ENCODE measurements at places on chromosomes 5 and 9.

- DNase-seq: no peak
Measured at GRCh38 chr9:35105126-35105525, 2.2 kb upstream of the STOML2 start.

GRCh38 chr5:14440582-14441431 is 140.8 kb upstream of the OTULINL start:
- DNase-seq: no peak

- DNase-seq: peak; percentile 46
Measured at GRCh38 chr9:129383561-129384490, 205.8 kb upstream of the IER5L start.

- no peak for DNase-seq
Measured at GRCh38 chr5:131496400-131496713, 138.7 kb downstream of the RAPGEF6 start.

DNA sequence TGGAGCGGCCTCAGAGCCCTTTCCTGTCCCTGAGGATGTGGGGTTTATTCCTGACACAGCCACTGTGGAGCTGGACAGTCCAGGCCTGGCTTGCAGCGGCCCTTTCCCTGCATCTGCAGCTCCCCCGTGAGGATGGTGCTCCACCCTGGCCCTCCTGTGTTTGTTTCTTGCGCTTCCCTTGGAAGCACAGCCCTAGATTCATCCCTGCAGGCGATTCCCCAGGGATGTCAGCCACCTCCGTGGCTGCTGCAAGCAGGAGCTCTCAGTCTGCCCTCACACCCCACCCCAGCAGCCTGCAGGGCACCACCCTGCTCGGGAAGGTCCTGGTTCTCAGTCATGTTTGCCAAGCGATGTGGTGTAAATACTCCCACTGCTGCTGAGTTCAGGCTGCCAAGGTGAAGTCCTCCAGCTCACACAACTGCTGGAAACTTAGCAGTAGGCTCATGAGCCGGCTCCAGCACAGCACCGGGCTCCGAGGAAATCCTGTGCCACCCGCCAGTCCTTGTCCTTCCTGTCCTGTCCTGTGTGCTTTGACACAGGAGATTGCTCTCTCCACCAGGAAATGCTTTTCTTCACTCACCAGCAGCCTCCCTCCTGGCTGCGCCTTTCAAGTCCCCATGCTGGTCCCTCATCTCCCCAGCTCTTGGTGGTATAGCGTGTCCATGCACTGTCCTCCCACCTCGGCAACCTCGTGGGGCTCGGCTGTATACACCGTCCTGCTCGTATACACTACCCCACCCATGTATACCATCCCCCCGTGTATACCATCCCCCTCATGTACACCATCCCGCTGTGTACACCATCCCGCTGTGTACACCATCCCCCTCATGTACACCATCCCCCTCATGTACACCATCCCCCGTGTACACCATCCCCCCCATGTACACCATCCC is 16.2 kb downstream of the ROPN1L start:
- no peak for DNase-seq

DNA sequence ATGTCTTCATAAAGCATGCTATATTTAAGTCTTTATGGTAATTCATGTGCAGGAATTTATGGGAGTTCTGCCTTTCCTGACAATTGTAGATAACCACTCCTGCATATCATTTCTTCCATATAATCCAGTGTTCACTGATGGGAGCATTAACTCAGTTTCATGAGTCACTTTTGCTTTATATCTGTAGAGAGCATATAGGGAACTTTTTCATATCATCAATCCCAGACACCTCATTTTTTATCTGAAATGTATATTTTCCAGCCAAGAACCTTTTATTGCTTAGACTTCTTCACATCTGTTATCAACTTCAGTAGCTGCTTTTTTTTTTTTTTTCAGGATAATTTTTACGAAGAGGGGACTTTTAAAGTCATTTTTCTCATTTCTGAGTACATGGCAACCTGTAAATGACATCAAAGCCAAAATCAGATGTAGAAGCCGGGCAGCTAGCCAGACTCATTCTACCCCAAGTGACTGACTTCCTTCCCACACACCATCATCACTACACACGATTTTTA is 41.1 kb downstream of the NFX1 start:
- DNase-seq: no peak

- DNase-seq: no peak
Measured at GRCh38 chr5:90113108-90113507, 296.4 kb downstream of the CETN3 start.

DNA sequence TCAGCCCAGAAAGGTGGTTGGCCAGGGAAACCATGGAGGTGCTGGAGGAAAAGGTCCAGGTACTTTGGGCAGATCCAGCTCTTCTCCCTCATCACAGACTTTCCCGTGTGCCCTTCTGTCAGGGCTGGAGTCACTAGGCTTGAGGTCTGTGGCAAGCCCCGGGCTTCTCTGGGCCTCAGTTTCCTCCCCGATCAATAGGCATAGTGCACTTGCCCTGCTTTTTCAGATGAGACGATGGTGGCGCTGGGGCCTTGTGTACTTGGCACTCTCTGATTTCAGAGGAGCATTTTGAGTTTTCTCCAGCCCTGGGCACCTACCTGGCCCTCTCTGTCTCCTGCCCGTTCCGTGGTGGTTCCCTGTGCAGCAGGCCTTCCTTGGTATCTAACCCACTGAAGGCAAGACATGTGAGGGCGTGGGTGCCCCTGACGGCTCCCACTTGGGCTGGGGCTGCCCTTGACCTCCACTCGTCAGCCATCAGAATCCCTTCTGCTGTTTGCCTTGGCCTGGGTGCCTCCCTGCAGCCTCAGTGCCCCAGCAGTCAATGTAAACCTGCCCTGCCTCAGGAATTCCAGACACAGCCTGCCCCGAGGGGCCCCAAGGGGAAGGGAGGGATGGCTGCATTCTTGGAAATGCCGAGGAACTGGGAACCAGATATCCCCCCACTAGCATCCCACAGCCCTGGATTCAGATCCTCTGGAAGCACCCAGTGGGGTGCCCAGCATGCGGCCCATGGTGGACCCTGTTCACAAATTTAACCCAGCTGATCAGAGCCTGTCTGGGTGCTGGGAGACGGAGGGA is 66.3 kb upstream of the COL5A1 start:
- no peak for DNase-seq

GRCh38 chr9:131049829-131050715 is 41.1 kb downstream of the LAMC3 start:
- DNase-seq: no peak

DNA sequence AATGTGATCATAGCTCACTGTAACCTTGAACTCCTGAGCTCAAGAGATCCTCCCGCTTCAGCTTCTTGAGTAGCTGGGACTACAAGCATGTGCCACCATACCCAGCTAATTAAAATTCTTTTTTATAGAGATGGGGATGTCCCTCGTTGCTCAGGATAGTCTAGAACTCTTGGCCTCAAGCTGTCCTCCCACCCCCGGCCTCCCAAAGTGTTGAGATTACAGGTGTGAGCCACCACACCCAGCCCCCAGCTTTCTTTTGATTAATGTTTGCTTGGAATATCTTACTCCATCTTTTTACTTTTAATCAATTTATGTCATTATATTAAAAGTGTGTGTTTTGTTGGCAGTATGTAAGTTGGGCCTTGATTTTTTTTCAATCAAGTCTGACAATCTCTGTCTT is 59.4 kb upstream of the EXOC3 start:
- no peak for DNase-seq

GRCh38 chr9:81848472-81848871 is 79.8 kb upstream of the SPATA31D4 start:
- no peak for DNase-seq

DNA sequence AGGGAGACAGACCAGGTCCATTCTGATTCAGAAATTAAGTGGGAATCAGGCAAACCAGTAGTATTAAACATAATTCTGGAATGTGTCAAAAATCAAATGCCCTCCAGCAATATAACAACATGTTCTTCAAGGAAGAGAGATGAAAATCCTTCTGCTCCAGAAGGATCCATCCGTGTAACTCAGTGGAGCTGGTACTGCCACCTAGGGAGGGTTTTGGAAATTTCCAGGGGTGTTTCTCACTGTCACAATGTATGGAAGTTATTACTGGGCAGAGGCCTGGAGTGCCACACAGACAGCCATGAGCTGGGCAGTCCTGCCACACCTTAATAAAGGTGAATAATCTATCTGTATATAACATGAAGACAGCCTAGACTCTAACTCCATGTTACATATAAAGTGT is 87.5 kb downstream of the TTLL11 start:
- no peak for DNase-seq
